ENCODE measurements at places on chromosomes 1 and 21.
A peak's percentile ranks its signal among the peaks of the same experiment; 100 is the strongest.

DNA sequence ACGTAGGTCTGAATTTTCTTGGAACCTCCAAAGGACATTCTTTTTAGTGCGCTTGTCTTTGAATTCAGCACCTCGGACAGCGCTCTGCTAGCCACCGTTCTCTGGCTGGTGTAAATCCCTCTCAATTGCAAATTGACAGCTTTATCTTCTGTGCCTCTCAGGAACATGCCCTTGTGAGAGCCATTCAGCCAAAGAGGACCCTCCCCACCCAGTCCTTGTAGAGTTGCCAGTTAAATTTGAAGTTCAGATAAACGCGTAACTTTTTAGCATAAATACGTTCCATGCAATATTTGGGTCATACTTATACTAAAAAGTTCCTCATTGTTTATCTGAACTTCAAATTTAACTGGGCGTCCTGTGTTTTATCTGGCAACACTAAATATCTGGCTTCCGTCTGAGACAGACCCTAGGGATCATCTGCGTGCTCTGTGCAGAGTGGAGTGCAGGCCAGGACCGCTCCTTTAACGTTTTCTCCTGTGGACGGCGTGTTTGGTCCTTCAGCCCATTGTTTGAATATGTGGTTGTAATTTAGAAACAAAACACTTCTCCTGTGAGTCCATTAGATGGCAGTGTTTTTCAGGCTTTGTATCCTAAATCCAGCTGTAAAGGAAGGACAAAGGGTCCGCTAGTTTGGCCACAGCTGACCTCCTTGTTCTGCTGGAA is 7.0 kb downstream of the KCNAB2 start:
- H3K27me3 ChIP-seq, result peaks cover 14% of the 10 kb centered on the region
- H3K27ac ChIP-seq, result no peak overlapping the region
- peaks cover 3% of the 10 kb centered on the region for H3K4me1 ChIP-seq
- DNase-seq, result no peak
- no peak overlapping the region for H3K4me3 ChIP-seq

GRCh38 chr1:246215510-246215903 is 291.6 kb downstream of the SMYD3 start:
- no peaks in the 10 kb centered on the region for H3K27me3 ChIP-seq
- DNase-seq, result no peak
- H3K4me3 ChIP-seq, result peak overlapping the region; percentile 44
- H3K36me3 ChIP-seq, result no peaks in the 10 kb centered on the region
- peak overlapping the region; percentile 85 for H3K27ac ChIP-seq

DNA sequence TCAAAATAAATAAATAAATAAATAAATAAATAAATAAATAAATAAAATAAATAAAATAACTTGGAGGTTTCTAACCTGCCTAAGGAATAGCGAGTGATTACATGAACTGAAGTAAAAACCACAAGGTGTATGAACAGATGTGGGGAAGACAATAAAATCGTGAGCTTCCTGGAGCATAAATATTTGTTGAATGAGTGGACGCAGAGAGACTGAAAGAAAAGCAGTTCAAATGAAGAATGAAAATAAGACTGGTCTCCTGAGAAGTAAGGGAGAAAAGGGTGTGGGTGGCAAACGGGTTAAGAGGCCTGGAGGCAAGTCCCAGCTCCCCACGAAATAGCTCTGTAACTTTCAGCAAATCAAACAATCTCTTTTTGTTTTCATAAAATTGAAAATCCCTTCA is 33.6 kb downstream of the CHML start:
- DNase-seq, result no peak
- peak overlapping the region; percentile 46 for H3K27ac ChIP-seq
- no peaks in the 10 kb centered on the region for H3K36me3 ChIP-seq
- H3K4me1 ChIP-seq, result peaks cover 55% of the 10 kb centered on the region
- no peak overlapping the region for H3K4me3 ChIP-seq

DNA sequence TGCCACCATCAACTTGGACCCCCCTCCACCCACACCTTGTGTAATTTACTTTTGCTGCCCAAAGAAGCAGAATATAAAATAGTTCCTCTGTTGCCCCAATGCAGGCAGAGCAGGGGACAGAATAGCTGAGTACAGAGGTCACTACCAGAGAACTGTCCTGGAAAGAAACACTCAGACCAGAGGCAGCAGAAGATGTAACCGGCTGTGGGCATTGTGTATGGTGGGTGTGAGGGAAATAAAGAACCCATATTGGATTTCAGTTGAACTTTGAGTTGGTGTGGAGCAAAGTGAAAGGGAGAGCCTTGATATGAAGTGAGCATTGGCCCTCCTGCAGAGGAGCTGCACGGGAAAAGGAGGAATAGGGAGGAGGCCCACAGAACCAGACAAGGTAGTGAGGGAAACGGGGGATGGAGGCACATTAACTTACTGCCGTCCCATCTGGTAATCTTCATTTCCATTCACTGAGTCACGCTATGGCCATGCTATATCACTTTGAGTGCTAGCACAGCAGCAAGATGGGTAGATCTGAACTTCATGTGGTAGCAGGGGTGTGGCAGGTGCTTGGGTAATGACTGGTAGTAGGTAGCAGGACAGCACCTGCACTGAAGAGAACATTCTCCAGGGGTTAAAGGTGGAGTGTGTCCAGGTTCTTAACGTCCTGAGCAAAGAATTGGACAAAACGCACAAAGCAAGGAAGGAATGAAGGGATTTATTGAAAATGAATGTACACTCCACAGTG is 56.3 kb upstream of the FBXO28 start:
- H3K27me3 ChIP-seq, result peaks cover 3% of the 10 kb centered on the region
- peaks cover 2% of the 10 kb centered on the region for H3K4me1 ChIP-seq
- H3K27ac ChIP-seq, result no peak overlapping the region
- H3K4me3 ChIP-seq, result no peak overlapping the region
- no peaks in the 10 kb centered on the region for H3K36me3 ChIP-seq

- DNase-seq, result no peak
- H3K27me3 ChIP-seq, result peaks cover 3% of the 10 kb centered on the region
- peaks cover 10% of the 10 kb centered on the region for H3K4me1 ChIP-seq
- H3K27ac ChIP-seq, result no peak overlapping the region
- H3K36me3 ChIP-seq, result no peaks in the 10 kb centered on the region
Observed at GRCh38 chr1:109906160-109906838, 4.3 kb upstream of the CSF1 start.

GRCh38 chr1:85230305-85230977 is 29.0 kb downstream of the C1orf52 start:
- DNase-seq, result no peak
- H3K27ac ChIP-seq, result no peak overlapping the region
- H3K27me3 ChIP-seq, result no peaks in the 10 kb centered on the region
- peaks cover 6% of the 10 kb centered on the region for H3K4me1 ChIP-seq
- H3K4me3 ChIP-seq, result no peak overlapping the region

- no peak within 1 kb of the TSS for H3K27ac ChIP-seq
- H3K27me3 ChIP-seq, result no peaks in the 10 kb centered on the region
- H3K36me3 ChIP-seq, result no peaks in the 10 kb centered on the region
- peaks cover 22% of the 10 kb centered on the region for H3K4me1 ChIP-seq
- no peak within 1 kb of the TSS for H3K4me3 ChIP-seq
- DNase-seq, result no peak
Observed at GRCh38 chr1:150981805-150982712, at the start of gene ANXA9. Gene ANXA9, plus strand, starts transcription at chr1:150982292. Its CDS starts 814 bp downstream, at chr1:150983106.

GRCh38 chr21:42983869-42984268 is 9.5 kb downstream of the PKNOX1 start:
- H3K4me3 ChIP-seq, result no peak overlapping the region
- peaks cover 11% of the 10 kb centered on the region for H3K4me1 ChIP-seq
- DNase-seq, result no peak
- H3K27ac ChIP-seq, result peak overlapping the region; percentile 64
- H3K36me3 ChIP-seq, result peaks cover 2% of the 10 kb centered on the region

DNA sequence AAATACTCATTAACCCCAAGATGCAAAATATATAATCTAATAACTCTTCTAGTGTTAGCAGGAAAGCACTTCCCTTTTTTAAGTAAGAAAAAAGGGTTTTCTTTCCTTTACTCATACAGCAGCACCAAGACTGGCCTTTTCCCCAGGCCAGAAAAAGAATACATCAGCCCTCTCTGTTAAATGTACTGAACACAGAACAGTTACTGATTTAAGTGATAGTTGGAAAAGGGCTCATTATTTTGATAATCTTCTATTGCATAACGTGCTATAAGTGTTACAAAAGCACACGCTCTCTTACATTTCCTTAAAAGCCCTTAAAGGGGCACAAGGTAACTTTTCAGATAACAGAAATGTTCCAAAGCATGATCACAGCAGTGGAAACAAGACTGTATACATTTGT is 142.9 kb downstream of the TIAM1 start:
- peak overlapping the region; percentile 18 for H3K27ac ChIP-seq
- H3K4me1 ChIP-seq, result peaks cover 38% of the 10 kb centered on the region
- H3K27me3 ChIP-seq, result no peaks in the 10 kb centered on the region
- H3K36me3 ChIP-seq, result peaks cover 1% of the 10 kb centered on the region

- H3K27me3 ChIP-seq, result no peaks in the 10 kb centered on the region
- H3K27ac ChIP-seq, result no peak overlapping the region
- no peak overlapping the region for H3K4me3 ChIP-seq
- H3K4me1 ChIP-seq, result peaks cover 5% of the 10 kb centered on the region
- no peaks in the 10 kb centered on the region for H3K36me3 ChIP-seq
- peak; percentile 7 for DNase-seq
Observed at GRCh38 chr21:35015435-35016024, 33.6 kb downstream of the RUNX1 start.

DNA sequence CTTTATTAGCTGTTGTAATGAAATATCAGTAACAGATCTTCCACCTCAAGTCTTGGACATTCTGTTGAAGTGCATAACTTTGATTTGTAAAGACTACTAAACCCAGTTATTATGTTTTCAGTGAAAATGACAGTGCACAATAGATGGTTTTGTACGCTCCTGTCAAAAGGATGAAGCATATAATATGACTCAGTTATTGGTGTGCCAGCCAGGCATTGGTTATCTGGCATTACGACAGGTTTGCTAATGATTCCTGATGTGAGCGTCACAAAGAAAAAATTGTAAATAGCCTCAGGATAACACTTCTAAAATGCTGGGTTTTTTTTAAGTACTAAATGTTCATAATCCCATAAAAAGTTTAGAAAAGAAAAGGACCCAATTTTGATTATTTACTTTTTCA is 147.9 kb downstream of the MAGI3 start:
- no peak overlapping the region for H3K4me3 ChIP-seq
- H3K36me3 ChIP-seq, result no peaks in the 10 kb centered on the region
- H3K27ac ChIP-seq, result peak overlapping the region; percentile 36
- no peak for DNase-seq
- H3K4me1 ChIP-seq, result peaks cover 52% of the 10 kb centered on the region

DNA sequence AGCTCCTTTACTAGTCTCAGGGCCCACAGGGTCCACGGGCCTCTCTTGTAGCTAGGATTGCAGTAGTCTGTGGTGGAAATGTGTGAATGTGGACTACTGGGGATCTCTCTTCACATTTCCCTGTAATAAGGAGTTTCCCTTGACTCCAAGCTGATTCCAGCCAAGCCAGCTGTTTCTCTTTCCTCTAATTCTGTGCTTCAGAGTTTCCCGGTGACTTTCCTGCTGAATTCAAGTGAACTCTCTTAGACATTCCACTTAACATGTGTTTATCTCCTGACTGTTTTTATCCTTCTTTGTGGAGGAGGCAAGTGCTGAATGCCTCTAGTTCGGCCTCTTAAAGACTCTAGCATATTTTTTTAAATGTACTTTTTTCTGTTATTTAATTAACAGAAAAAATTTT is 354.0 kb upstream of the RGS18 start:
- no peaks in the 10 kb centered on the region for H3K27me3 ChIP-seq
- no peaks in the 10 kb centered on the region for H3K4me1 ChIP-seq
- no peak overlapping the region for H3K4me3 ChIP-seq
- no peak for DNase-seq
- no peaks in the 10 kb centered on the region for H3K36me3 ChIP-seq

GRCh38 chr1:165057956-165058355 is 298.6 kb downstream of the LMX1A start:
- H3K4me3 ChIP-seq, result no peak overlapping the region
- no peaks in the 10 kb centered on the region for H3K36me3 ChIP-seq
- peak; percentile 21 for DNase-seq
- no peak overlapping the region for H3K27ac ChIP-seq
- no peaks in the 10 kb centered on the region for H3K27me3 ChIP-seq
- no peaks in the 10 kb centered on the region for H3K4me1 ChIP-seq

DNA sequence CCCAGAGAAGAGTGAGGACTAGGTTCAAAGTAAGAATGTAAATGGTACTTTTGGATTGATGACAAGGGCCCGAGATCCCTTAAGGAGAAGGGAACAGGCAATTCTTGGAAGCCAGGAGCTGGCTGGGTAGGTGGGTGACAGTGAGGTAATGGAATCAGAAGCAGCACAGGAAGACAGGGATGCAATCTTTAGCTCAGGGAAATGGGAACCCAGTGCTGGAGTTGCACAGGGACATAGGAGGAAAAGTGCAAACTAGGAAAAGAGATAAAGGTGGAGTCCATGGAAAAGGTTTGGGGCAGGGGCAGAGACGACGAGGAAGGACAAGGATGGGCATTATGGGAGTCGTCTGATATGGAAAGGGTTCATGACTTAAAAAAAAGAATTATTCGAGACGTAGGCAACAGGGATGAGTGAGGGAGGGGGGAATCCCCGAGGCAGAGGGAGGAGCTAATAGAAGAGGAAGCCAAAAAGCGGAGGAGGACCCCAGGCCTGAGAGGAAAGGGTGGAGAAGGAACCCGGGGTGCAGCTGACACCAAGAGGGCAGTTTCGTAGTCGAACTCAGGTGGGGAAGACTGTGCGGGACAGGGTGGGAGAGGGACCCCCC is 495 bp downstream of the PI4KB start:
- peaks cover 20% of the 10 kb centered on the region for H3K4me1 ChIP-seq
- H3K27me3 ChIP-seq, result no peaks in the 10 kb centered on the region
- H3K27ac ChIP-seq, result peak overlapping the region; percentile 99
- H3K4me3 ChIP-seq, result peak overlapping the region; percentile 94
- peaks cover 3% of the 10 kb centered on the region for H3K36me3 ChIP-seq

DNA sequence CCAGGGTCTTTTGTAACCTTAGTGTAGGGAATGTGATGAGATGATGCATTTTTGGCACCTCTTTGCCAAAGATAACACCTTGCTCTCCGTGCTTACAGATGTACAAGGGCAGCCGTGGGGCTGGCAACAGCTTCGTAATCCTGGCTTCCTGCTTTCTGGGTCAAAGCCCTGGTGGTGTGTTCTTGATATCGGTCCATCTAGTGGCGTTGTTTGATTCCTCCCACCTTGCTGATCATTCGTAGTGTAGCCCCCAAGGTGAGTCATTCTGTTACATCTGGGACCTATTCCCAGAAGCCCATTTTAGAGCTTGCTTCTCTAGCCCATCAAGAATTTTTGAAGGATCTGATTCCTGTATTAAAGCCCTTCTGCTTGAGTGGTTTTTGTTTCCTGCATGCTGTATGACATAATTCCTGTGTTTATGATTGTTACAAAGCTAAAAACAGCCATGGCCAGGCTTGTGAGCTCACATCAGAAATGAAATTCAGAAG is 7.0 kb upstream of the CCT8 start:
- H3K27ac ChIP-seq, result no peak overlapping the region
- no peak overlapping the region for H3K4me3 ChIP-seq
- DNase-seq, result no peak

DNA sequence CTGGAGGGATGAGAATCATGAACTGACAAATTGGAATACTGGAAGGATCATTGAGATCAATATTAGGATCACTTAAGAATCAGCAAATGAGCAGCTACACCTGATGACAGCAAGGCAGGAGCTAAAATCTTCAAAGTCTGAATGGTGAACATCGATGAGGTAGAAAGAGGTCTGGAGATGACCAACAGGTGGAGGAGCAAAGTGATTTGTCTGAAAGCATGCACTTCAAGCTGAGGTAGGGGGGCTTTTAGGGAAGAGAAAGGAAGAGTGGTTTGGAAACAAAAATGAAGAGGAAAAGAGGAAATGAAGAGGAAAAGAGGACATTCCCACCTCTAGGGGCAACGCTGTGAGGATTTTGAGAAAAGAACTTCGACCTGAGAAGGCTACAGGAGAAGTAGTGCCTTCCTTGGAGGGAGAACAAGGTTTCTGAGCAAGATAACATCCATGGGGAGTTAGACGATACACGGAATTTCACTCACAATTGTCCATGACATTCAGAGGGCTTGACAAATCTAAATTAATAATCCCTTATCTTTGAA is 79.0 kb downstream of the APP start:
- peaks cover 20% of the 10 kb centered on the region for H3K36me3 ChIP-seq
- H3K4me1 ChIP-seq, result peaks cover 16% of the 10 kb centered on the region

Data from osteocyte (in vitro differentiated cells).